Stomach (tissue), 19 donors: ENCODE measurements at places on chromosomes 2 and 18. TPM values are rescaled to one million over a fixed set of nuclear protein-coding genes. Genes with fewer than 3 reads are reported as not detected.

GCG gene
- 0.83 TPM for polyA plus RNA-seq

DPP10 gene
- 0.18 TPM for polyA plus RNA-seq

UGT1A3 gene
- not detected for polyA plus RNA-seq

OR6B2 gene
- not detected for polyA plus RNA-seq

CAVIN2 gene
- polyA plus RNA-seq = 6.2 TPM

SNX17 gene
- polyA plus RNA-seq = 70.2 TPM

HOXD12 gene
- not detected for polyA plus RNA-seq

ADI1 gene
- 78.3 TPM for polyA plus RNA-seq

MAL gene
- 67.2 TPM for polyA plus RNA-seq

RTP5 gene
- polyA plus RNA-seq = 0.10 TPM

CRYGD gene
- not detected for polyA plus RNA-seq

CRYGC gene
- polyA plus RNA-seq = not detected

TBC1D8 gene
- polyA plus RNA-seq = 22.0 TPM

ST8SIA5 gene
- 1.4 TPM for polyA plus RNA-seq

CASP8 gene
- polyA plus RNA-seq = 8.6 TPM

UGT1A4 gene
- polyA plus RNA-seq = 0.38 TPM

TEX44 gene
- polyA plus RNA-seq = not detected

FHOD3 gene
- 2.1 TPM for polyA plus RNA-seq

PROC gene
- 5.0 TPM for polyA plus RNA-seq

ZFP36L2 gene
- 89.2 TPM for polyA plus RNA-seq

CNDP2 gene
- polyA plus RNA-seq = 110 TPM

MBD2 gene
- 38.7 TPM for polyA plus RNA-seq

DHRS9 gene
- polyA plus RNA-seq = 3.5 TPM

TXNDC9 gene
- 13.9 TPM for polyA plus RNA-seq

TSGA10 gene
- polyA plus RNA-seq = 1.8 TPM

RSAD2 gene
- polyA plus RNA-seq = 1.4 TPM

SERPINE2 gene
- 8.3 TPM for polyA plus RNA-seq

GLI2 gene
- 0.60 TPM for polyA plus RNA-seq

CPLX4 gene
- not detected for polyA plus RNA-seq

STON1 gene
- 5.5 TPM for polyA plus RNA-seq

TCF4 gene
- 12.7 TPM for polyA plus RNA-seq

IL36RN gene
- polyA plus RNA-seq = not detected

MEIS1 gene
- 9.8 TPM for polyA plus RNA-seq

CCDC74B gene
- 2.4 TPM for polyA plus RNA-seq

TFCP2L1 gene
- polyA plus RNA-seq = 7.6 TPM

METTL4 gene
- polyA plus RNA-seq = 7.1 TPM

TMEM247 gene
- not detected for polyA plus RNA-seq

SMYD1 gene
- polyA plus RNA-seq = 0.12 TPM

CIB4 gene
- polyA plus RNA-seq = not detected

CD207 gene
- polyA plus RNA-seq = 1.4 TPM

FBXO48 gene
- polyA plus RNA-seq = 0.62 TPM

COL4A4 gene
- polyA plus RNA-seq = 0.50 TPM

POTEJ gene
- not detected for polyA plus RNA-seq

AGXT gene
- polyA plus RNA-seq = not detected

BOLL gene
- polyA plus RNA-seq = not detected

HOXD13 gene
- polyA plus RNA-seq = not detected

PLCL1 gene
- 1.4 TPM for polyA plus RNA-seq

RESP18 gene
- polyA plus RNA-seq = not detected

MYCN gene
- polyA plus RNA-seq = 0.90 TPM

IDH1 gene
- 70.9 TPM for polyA plus RNA-seq

CNGA3 gene
- polyA plus RNA-seq = 0.12 TPM

SERPINB4 gene
- 0.68 TPM for polyA plus RNA-seq

CNTNAP5 gene
- not detected for polyA plus RNA-seq

C2orf74 gene
- polyA plus RNA-seq = 15.8 TPM

RGPD3 gene
- 0.08 TPM for polyA plus RNA-seq

GALNT13 gene
- polyA plus RNA-seq = not detected
